ENCODE measurements at places on chromosomes 4 and X.
A peak's percentile ranks its signal among the peaks of the same experiment; 100 is the strongest.

DNA sequence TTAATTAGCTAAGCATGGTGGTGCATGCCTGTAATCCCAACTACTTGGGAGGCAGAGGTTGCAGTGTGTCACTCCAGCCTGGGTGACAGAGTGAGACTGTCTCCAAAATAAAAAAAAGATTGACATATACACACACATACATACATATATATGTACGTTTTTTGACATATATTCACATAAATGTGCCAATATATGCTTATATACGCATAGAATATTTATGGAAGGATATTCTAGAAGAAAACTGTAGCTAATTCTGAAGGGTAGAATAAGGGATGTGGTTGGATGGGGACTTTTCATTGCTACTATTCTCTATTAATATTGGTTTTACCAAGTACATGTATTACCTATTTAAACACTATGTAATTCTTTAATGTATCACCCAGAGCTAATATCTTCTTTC lies 19.7 kb downstream of the ZGRF1 start:
- DNase-seq, result no peak

DNA sequence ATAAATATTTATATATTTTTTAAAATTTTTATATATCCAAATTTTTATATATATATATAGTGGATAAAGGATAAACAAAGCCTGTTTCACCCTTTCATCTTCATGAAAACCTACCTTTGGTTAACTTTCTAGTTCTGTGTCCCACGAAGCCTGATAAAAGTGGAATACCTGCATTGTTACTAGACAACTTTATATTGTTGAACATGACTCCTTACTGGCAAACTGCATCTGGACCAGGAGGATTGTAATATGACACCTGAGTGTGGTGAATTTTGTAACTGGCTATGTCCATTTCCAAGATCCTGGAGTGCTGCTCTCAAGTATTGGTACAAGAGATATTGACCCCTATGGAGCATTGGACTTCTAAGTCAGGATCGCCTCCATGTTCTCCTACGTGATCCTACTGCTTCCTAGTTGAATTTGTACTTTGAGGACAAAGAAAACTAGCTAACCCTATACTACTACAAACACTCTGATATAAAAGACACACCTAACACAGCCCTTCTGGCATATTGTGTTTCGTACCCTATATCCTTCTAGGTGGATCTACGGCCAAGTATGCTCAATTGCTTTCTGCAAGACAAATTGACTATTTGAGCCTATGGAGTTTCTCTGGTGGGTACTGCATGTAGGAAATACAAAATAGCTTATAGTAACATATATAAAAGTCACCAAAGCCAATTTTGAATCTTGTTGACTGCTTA lies 61.3 kb upstream of the PRRG1 start:
- DNase-seq, result no peak

- no peak for DNase-seq
These were observed 144.1 kb downstream of the PDGFC start for GRCh38 chr4:156827519-156827918.

DNA sequence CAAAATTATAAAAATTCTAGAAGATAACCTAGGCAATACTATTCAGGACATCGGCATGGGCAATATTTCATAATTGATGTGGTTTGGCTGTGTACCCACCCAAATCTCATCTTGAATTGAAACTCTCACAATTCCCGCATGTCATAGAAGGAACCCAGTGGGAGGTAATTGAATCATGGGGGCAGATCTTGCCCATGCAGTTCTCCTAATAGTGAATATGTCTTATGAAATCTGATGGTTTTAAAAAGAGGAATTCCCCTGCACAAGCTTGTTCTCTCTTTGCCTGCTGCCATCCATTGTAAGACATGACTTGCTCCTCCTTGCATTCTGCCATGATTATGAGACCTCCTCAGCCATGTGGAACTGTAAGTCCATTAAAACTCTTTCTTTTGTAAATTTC lies 77.7 kb downstream of the DDX60 start:
- no peak for DNase-seq

- peak; percentile 6 for DNase-seq
These were observed 29.5 kb upstream of the IRF2 start for GRCh38 chr4:184503869-184504300.

GRCh38 chrX:3697701-3698279 lies 15.7 kb downstream of the PRKX start:
- peak; percentile 67 for DNase-seq

DNA sequence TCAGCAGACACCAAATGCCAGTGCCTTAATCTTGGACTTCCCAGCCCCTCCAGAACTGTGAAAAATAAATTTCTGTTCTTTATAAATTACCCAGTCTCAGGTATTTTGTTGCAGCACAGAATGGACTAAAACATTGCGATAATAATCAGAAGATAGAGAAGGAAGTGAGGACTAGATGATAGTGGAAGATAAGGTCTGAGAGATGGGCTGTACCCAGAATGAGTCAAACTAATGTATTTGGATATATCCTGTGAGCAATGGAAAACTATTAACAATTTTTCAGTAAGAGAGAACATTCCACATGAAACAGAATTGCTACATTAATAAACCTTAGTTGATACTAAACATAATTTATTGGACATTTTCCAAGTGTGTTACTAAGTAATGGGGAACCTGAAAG lies 93.3 kb downstream of the FANCB start:
- no peak for DNase-seq

- DNase-seq, result no peak
These were observed 20.3 kb upstream of the HGFAC start for GRCh38 chr4:3421470-3421869.

DNA sequence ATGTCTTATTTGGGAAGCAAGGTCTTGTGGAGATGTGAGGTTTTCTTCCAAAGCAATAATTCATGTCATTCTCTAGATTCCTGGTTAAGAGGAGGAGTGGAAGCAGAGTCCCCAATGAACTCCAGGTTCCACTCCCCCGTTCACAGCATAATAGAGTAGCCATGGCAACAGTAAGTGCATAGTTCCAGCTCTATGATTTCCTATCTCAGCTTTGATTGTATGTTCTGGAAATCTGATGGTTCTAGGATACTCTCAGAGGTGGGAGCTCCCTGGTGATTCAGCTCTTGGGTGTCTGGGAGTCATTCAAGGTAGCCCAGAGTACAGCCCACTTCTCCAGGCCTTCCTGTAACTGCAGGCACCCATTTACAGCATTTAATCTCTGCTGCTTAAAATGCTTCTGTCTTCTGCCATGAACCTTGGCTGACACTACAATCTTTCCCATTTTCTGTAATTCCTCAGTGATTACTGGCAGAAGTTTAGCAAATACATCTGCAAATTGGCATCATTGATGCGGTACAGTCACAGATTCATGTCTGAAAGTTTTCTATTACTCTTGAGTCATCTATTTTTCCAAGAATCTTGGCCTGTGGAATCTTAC lies 242.0 kb downstream of the MAPK10 start:
- no peak for DNase-seq

GRCh38 chr4:70844180-70844579 lies 4.5 kb upstream of the GRSF1 start:
- no peak for DNase-seq

- DNase-seq, result peak; percentile 15
These were observed 48.8 kb downstream of the PTCHD1 start for GRCh38 chrX:23383411-23383810.

All from RPMI7951 (cell line).